HCT116 (cell line): ENCODE measurements at places on chromosomes 1 and 21.

- no peak for DNase-seq
- H3K27me3 ChIP-seq: no peaks in the 10 kb centered on the region
Observed at GRCh38 chr1:194809665-194810064, 1623.3 kb upstream of the B3GALT2 start.

- no peak overlapping the region for H3K4me3 ChIP-seq
- H3K27ac ChIP-seq: no peak overlapping the region
- H3K27me3 ChIP-seq: no peaks in the 10 kb centered on the region
- H3K36me3 ChIP-seq: no peaks in the 10 kb centered on the region
- H3K4me1 ChIP-seq: peaks cover 28% of the 10 kb centered on the region
Observed at GRCh38 chr1:205324781-205325180, 3.2 kb upstream of the NUAK2 start.

- no peak for DNase-seq
- H3K4me3 ChIP-seq: no peak overlapping the region
- peaks cover 36% of the 10 kb centered on the region for H3K36me3 ChIP-seq
- H3K4me1 ChIP-seq: no peaks in the 10 kb centered on the region
Observed at GRCh38 chr1:171590022-171590421, 32.0 kb upstream of the MYOCOS start.

- peak; percentile 70 for DNase-seq
- no peaks in the 10 kb centered on the region for H3K27me3 ChIP-seq
- H3K36me3 ChIP-seq: no peaks in the 10 kb centered on the region
Observed at GRCh38 chr1:2548068-2548589, 8.0 kb upstream of the TNFRSF14 start.

DNA sequence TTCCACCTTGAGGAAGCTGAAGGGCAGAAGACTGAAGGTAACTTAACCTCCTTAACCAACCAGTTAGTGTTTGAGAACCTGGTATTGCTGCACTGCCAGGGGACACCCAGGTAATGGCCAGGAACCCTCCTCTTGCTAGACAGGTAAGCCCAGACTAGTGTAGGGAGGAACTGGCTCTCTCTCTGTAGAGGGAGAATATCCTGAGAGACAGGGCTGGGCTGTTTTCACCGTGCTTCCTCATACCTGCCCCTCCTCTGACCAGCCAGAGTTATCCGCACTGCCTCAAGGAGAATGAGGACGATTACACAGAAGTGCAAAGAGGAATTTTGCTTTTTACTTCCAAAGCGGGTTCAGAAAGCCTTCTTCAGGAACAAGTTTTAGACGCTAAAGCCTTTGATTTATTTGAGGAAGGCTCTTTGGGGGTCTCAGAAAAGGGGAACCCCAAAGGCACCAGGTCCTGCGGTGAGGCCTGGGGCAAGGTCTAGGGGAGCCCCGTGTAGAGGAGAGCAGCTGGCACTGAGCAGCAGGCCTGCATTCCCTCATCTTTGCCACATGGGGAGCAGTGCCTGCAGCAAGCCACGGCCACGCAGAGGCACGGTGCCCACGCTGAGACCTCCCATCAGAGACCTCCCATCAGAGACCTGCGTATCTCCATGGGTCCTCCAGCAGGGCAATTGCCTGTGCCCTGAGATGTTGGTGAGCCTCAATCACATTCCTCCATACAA lies 13.5 kb downstream of the GNG4 start:
- no peak overlapping the region for H3K4me3 ChIP-seq
- no peaks in the 10 kb centered on the region for H3K36me3 ChIP-seq
- H3K27me3 ChIP-seq: no peaks in the 10 kb centered on the region
- no peak for DNase-seq
- no peak overlapping the region for H3K27ac ChIP-seq
